ENCODE measurements at places on chromosomes 4 and X.

DNA sequence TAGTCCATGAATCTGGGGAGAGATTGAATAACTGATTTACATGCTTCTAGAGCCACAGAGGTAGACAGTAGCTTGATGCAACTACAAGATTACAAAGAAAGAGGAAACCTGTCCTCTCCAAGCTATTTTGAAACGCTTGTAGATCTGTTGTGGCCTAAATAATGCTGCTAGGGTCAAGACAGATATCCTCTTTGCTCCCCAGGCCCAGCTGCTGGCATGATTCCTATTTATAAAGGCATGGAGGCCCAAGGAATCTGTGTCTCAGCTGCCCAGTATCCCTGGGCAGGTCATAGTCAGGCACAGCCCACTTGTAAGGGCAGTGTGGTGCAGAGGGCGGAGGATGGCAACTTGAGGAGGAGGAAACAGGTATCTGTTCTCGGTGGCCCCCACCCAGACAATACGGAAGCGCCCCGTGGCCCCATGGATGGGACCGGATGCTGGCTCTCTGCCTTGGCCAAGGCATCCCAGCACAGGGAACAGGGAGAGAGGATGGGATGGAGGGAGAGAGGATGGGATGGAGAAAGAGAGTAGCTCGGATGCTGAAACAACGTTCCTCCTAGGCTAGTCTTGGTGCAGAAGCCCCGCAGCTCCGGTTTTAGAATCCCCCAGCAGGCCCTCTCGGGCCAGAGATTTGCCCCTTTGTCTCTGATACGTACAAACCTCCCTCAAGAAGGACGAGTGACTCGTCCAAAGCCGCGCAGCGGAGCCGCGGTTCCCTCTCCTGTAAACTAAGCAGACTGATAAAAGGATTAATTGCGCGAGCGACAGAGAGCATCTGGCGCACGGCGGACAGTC lies 767 bp upstream of the SMIM20 start:
- no peak for DNase-seq

DNA sequence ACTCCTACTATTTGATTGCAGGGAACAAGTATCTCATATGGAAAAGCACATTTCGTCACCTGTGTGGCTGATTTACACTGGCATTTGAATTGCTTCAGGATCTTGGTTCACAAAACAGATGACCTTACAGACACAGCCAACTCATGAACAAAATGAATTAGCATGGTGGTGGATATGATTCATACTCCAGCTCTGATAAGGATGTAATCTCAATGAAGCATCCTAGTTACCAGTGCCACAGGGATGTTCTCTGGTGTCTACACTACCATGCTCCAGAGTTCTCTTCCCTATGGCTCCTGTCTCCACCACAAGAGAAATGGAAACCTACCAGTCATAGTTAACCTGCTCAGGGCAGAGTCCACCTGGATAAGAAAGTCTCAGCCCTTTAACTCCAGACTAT lies 40.7 kb downstream of the TEC start:
- no peak for DNase-seq

- peak; percentile 8 for DNase-seq
These were observed 781.4 kb downstream of the PCDH18 start for GRCh38 chr4:136750897-136751296.

DNA sequence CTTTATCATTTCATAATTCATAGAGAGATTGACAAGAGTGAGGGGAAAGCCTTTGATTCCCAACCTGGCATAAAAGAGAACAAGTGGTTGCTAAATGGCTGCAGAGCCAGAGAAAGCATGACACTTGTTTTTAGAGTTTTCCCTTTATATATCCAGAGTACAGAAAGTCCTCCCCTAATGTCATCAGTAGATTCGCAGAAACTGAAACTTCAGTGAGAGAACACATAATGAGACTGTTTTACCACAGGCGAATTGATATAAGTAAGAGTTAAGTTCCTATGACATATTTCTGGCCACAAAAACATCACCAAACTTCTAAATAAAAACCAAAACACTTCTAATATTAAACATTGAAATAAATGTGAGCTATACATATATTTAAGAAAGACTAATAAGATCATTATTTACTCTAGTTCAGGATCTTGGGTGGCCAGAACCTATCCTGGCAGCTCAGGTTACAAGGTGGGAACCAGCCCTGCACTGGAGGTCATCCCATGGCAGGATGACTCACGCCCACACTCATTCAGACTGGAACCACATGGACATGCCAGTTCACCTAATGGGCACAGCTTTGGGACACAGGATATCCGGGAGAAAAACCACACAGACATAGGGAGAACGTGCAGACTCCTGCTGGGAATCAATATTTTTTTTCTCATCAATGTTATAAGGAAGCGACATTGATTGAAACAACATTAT lies 35.5 kb downstream of the NWD2 start:
- no peak for DNase-seq

DNA sequence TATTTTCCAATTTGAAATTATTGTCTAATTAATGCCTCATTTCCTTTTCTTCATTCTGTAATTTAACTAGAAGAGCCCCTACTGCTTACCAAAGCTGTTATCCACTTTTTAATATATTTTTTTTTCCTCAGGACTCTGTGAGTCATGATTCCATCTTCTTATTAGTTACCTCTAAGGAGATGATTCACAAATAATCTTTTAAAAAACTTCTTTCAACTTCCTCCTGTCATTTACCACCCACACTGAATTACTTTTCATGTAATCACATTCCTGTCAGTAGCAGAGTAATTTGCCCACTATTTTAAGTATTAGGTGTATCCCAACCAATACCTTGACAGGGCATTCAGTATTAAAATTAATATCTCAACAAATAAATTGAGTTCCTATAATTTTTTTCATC lies 470.9 kb upstream of the ADGRL3 start:
- DNase-seq = peak; percentile 32

- DNase-seq = no peak
These were observed 85.6 kb upstream of the KIT start for GRCh38 chr4:54572152-54572542.

- DNase-seq = no peak
These were observed 173.9 kb upstream of the VCX3A start for GRCh38 chrX:6708676-6709380.

GRCh38 chr4:3780347-3781171 lies 14.4 kb downstream of the ADRA2C start:
- no peak for DNase-seq

DNA sequence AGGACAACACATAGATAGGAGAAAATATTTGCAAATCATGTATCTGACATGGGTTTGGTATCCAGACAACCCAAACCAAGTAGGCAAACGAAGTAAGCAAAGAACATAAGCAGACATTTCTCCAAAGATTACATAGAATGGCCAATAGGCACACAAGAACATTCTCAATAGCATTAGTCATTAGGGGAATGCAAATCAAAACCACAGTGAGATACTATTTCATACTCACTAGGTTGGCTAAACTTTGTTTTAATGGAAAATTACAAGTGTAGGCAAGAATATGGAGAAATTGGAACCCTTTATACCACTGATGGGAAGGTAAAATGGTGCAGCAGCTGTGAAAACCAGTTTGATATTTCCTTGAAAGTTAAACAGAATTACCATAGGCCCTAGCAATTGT lies 74.7 kb downstream of the CHRNA9 start:
- peak; percentile 43 for DNase-seq

DNA sequence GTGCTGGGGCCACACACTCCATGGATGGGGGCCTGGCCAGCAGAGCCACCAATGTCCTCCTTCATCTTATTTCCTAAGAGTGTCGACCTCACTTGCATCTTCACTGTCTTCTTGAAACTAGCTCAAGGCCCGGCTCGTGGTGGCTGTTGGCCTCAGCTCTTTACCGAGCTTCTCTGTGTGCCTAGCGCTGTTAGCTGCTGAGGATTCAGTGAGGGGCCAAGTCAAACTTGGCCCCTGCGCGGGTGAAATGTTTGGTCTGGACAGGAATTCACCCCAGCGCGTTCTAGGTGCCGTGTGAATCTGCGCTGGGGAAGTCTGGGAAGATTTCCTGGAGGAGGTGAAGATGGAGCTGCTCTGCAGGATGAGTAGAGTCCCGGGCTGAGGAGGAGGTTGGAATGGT lies 8.5 kb downstream of the SORCS2 start:
- no peak for DNase-seq
